Left kidney (tissue), 8 donors: ENCODE measurements at places on chromosomes 16 and 17. TPM values are rescaled to one million over a fixed set of nuclear protein-coding genes. Genes with fewer than 3 reads are reported as not detected.

HIRIP3 gene
- 17.0 TPM for polyA plus RNA-seq

STX1B gene
- polyA plus RNA-seq: 2.5 TPM

NAE1 gene
- polyA plus RNA-seq: 115 TPM

TGFB1I1 gene
- polyA plus RNA-seq: 36.6 TPM

CDT1 gene
- polyA plus RNA-seq: 13.3 TPM

SHBG gene
- 2.8 TPM for polyA plus RNA-seq

TMEM238L gene
- 3.3 TPM for polyA plus RNA-seq

MYL4 gene
- polyA plus RNA-seq: 1.9 TPM

HID1 gene
- 10.8 TPM for polyA plus RNA-seq

ACSM2A gene
- polyA plus RNA-seq: 88.7 TPM

- DNase-seq: no peak
These were observed 452.8 kb downstream of the SLC39A11 start for GRCh38 chr17:72639711-72640110.

DNA sequence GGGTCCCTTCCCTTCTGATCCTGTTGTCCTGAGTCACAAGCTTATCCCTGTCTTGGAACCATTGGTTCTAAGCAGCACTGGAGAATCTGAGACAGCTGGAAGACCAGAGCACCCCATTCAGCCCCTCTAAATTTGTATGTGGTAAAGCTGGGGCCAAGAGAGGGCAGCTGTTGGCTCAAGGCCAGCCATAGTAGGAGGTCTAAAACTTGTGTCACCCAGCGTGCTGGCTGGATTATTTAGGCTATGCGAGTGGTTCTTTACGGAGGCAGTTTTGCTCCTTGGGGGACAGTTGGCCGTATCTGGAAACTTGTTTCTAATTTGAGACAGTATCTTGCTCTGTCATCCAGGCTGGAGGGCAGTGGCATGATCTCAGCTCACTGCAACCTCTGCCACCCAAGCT is 69.6 kb upstream of the GSE1 start:
- no peak for DNase-seq

DNA sequence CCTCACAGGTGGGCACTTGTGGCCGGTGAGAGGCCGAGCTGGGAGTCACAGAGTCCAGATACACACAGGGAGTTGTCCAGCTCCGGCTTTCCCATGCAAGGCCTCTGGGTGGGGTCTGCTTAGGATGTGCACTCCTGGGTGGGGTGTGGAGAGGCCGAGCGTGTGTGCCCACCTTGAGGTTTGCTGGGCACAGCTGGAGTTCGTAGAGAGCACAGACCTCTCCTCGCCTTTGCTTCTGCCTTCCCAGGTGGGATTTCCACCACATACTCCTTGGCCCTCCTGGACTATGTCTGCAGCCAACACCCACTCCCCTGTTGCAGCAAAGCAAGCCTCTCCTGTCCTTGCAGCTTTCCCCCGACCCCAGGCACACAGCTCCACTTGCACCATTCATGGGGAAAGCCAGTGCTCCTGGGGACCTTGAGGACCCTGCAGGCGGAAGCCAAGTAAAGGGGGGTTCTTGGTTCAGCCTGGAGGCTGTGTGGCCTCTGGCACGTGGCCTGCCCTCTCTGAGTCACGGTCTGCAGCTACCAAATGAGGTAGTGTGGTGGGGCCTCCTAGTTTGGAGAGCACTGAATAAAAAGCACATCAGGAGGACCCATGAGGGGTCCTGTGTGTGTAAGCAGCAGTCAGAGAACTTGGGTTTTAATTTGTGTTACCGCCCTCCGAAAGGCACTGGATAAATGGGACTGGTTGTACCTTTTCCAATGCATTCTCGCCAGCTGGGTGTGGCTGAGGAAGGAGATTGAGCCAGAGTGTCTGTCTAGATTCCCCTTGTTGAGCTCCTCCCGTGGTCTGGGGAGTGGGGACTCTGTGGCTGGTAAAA is 31.5 kb downstream of the MPRIP start:
- no peak for DNase-seq

DNA sequence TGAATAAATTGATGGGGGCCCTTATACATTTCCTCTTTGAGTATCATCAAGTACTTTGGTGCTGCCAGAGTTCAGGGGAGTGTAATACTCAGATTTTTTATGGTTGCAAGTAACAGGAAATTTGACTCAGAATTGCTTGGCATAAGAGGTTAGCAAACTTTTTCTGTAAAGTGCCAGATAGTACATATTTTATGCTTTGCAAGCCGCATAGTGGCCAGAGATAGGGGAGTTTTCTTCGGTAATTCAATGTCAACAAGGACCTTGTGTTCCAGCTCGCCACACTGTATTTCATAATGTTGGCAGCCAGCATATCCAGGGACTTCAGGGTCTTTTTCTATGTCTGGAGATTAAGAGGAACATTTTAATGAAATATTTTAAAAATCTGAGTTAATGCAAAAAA is 51.0 kb upstream of the MARCHF10 start:
- DNase-seq: no peak

GRCh38 chr16:51434567-51435198 is 283.6 kb upstream of the SALL1 start:
- DNase-seq: no peak

DNA sequence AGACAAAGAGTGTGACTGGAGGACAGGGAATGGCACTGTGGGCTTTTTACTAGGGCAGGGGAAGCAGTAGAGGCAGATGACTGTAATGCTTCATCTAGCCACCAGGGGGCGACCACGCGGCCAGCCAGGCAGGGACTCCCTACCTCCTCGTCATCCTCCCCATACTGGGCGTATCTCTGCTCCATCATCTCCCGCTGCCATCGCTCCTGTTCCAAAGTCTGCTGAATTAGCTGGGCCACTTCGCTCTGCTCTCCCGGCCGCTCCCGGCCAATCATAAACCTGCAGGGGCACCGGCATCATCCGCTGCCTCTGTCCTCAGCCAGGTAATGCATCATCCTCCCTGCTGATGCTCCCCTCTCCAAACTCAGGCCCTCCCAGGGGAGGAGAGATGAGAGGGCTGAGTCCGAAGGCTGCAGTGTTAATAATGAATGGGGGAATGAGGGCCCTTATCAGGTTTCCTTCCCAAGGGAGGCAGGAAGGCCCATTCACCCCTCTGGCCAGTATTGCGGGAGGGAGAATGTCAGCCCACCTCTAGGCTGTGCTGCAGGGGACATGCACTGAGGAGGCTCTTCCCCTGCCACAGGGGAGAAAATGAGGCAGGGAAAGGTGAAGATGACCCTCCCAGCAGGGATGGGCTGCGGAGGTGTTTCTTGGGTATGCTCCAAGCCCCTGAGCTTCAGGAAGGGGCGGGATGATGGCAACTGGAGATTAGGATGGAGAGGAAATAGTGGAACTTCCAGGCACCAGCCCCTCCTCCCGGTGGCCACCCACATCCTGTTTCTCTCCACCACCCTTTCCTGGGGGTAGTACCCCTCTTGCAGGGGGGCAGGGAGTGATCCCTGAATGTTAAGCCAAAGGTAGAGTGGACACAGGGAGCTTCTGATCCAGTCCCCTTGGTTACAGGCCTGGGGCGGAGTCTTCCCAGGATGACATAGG is 10.3 kb upstream of the SAMD14 start:
- DNase-seq: no peak

- peak; percentile 96 for DNase-seq
These were observed at the start of gene JPT2 for GRCh38 chr16:1677942-1678499. Gene JPT2, plus strand, starts transcription at chr16:1678279. Its CDS starts 34 bp downstream, at chr16:1678313.

GRCh38 chr17:70776441-70776840 is 607.1 kb downstream of the KCNJ2 start:
- no peak for DNase-seq

DNA sequence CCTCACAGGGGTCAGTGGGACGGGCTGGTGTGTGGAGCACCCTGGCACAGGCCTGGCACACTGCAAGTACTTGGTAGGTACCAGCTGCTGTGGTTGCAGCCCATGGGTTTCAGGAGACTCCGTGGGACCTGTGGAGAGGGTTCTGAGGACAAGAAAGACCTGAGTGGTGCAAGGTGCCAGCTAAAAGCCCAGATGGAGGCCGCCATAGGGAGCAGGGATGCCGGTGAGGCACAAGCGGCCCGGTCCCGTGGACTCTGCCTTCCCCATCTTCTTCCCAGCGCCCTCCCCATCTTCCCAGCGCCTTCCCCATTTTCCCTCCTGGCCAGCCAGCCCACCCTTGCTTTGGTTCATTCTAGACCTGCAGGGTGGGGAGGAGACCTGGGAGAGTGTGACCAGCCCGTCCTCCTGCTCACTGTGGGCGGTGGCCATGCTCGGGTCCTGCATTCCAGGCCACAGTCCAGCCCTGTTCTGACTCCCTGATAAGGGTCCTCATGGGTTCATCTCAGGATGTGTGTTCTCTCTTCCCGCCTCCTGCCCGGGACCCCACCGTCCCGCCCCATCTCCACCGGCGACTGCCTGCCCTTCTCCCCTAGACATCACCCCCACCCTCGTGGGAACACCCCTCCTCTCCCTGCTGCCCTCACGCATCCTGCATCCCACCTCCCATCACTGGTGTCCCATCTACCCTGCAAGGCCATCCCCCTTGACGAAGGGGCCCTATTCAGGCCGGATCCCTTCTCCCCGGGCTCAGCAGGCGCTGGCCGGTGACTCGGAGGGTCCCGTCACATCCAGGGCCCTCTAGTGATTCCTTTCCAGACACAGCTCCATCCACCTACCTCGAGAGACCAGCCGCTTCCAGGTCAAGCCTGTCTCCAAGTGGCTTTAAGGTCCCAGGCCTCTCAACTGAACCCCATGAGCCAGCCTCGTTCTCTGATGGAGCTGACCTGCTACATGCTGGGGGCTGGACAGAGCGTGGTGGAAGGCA is 3.4 kb downstream of the ZNF469 start:
- no peak for DNase-seq

DNA sequence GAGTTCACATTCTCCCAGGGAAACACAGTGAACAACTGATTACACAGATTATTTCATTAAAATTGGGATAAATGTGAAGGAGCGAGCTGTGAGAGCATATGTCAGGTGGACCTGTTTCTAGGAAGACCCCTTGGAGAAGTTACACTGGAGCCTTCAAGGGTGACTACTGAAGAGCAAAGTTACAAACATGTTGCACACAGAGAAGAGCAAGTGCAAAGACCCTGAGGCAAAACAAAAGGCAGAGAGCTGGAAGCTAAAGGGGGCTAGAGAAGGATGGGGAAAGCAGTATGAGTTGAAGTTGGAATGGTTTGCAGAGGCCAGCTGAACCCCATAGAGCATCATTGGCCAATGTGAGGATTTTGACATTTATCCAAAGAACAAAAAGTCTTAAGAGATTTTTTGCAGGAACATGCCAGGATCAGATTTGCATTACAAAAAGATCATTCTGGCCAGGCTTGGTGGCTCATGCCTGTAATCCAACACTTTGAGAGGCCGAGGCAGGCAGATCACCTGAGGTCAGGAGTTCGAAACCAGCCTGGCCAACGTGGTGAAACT is 14.1 kb downstream of the PDZD9 start:
- no peak for DNase-seq

- DNase-seq: no peak
These were observed at the start of gene PDE6G for GRCh38 chr17:81656118-81656743. Gene PDE6G, minus strand, starts transcription at chr17:81656542. Its CDS starts 3,237 bp downstream, at chr17:81653305.

- DNase-seq: no peak
These were observed 4.0 kb upstream of the CDH11 start for GRCh38 chr16:65125871-65126270.
